Globus pallidus (tissue), 1 donor: ENCODE measurements at places on chromosomes 1 and 21.

DNA sequence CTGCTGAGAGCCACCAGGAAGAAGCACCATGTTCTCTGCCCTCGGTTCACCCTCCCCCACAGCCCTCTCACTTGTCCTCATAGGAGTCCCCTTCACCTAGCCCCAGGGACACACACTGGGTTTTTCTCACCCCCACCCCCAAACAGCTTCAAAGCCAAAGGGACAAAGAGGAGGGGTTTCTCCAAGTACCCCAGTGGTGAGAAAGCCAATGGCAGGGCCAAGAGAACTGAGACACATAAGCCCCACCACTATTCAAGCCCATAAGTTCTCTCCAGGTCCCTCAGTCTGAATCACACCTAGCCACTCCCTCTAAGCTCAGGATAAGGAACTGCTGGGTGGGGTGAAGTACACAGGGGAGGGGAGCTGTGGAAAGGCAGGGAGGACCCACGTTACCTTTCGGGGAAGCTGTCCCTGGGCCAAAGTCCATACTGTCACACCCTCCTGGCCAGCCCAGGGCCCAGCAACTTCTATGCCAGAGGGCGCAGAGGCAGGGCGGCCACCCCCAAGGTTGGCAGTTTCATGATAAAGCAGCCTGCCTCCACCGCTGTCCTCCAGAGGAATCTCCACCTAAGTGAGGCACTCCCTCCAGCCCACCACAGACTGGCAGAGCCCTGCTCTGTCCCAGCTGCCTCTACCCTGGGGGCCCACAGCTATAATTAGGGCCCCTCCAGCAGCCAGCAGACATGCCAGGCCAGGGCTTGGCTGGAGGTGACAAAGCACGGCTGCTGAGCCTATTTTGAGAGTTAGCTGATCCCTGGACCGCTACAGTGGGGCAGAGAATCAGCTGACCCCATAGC is 39.0 kb upstream of the PPP1R15B start:
- no peak for DNase-seq

- no peak for DNase-seq
Observed at GRCh38 chr1:175591083-175591743, 152.2 kb downstream of the TNR start.

GRCh38 chr1:239856924-239857323 is 234.8 kb upstream of the FMN2 start:
- DNase-seq, result no peak

GRCh38 chr1:89260042-89260441 is 12.6 kb downstream of the GBP5 start:
- DNase-seq, result no peak

- no peak for DNase-seq
Observed at GRCh38 chr1:36367066-36367465, 18.7 kb downstream of the STK40 start.

DNA sequence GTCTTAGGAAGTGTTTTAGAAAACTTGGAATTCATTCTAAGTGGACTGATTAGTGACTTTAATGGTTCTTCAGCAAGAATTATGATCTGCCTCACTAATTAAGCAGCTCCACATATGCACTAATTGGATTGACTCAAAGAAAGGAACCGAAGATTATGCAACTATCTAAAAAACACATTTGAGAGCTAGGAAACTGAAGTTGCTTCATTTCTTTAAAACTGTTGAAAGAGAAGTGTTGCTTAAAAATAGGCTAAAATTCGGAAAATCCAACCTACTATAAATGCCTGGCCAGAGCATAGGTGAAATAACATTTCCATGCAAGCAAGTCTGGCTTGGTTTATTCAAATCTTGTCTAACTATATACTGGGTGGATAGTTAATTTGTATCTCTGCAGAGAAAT is 502.9 kb upstream of the ZRANB2 start:
- DNase-seq, result no peak

- DNase-seq, result no peak
Observed at GRCh38 chr1:44842486-44842861, 579 bp downstream of the PTCH2 start.

- DNase-seq, result no peak
Observed at GRCh38 chr21:25029580-25029979, 577.7 kb downstream of the MRPL39 start.

DNA sequence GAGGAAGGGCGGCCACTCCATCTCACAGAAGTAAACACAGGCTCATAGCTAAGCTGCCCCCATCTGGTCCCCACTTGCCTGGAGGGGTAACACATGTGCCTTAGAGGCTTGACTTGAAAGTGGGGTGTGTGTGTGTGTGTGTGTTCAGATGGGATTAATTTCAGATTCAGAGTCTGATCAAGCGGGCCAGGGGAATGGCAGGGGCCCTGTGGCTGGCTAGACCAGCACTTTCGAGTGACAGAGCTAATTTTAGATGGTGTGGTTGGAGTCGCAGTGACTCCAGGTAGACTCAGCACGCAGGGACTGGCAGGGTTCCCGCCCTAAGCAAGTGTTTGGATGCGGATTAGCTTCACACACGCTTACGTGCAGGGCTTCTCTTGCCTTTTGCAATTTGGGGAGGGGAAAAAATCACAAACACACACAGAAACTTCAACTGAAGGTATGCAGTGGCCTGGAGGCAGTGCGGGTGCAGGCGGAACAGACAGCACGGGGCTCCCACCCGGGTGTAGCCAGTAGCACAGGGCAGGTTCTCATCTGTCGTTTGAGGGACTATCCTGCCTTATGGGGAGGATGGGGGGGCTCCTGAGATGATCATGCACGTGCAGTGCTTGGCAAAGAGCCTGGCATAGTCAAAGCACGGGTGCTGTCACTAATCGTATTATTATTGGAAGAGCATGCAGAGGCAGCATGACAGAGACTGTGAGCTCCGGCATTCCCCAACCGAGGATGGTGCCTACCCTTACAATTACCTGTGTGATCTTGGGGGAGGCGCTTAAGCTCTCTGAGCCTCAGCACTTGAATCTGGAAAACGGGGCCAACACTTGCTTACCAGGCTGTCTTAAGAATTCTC is 1.3 kb downstream of the EDN2 start:
- DNase-seq, result no peak

GRCh38 chr1:205210756-205211168 is 740 bp downstream of the DSTYK start:
- no peak for DNase-seq

DNA sequence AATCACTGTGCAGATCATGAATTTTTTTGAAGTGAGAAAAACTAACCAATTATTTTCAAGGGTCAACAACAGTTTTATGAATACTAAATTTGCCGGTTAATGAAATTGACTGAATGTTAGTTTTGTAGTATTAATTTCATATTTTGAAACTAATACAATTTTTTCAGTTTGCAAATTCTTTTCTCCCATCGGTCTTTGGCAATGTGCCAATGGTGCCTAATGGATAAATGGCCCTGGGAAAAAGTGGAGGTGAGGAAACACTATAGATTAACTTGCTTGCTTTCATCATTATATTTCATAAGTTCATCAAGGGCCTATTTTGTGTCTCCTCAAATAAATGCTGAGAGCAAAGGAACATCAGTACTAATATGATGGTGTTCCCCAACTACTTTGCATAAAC is 4.1 kb downstream of the C1orf141 start:
- DNase-seq, result no peak

DNA sequence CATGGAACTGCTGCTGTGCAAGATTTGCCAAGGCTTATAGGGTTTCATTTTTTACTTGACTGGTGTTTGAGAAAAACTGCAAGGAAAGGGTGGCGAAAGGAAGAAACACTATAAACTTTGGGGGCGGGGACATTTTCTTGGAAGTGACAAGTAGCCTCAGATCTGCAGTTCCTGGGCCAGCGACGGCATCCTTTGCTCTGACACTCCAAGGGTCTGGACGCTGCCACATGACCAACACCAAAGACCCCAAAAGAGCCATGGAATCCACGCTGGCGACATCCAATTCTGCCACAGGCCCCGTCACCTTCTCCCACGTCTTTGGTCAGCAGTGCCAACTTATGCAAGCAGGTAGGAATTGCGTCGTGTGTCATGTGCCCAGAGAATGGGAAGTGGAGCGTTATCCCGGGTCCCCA is 193.4 kb downstream of the PRDM2 start:
- no peak for DNase-seq
